ENCODE measurements at places on chromosomes 5 and 9. TPM values are rescaled to one million over a fixed set of nuclear protein-coding genes. Genes with fewer than 3 reads are reported as not detected.

DRD1 gene
- 0.36 TPM for total RNA-seq

TTC23L gene
- total RNA-seq = 0.32 TPM

ERBIN gene
- total RNA-seq = 193 TPM

C8G gene
- 1.1 TPM for total RNA-seq

AJM1 gene
- 0.97 TPM for total RNA-seq

DNM1 gene
- total RNA-seq = 119 TPM

TYRP1 gene
- total RNA-seq = not detected

UBE2QL1 gene
- total RNA-seq = under 0.01 TPM

FIBCD1 gene
- total RNA-seq = 5.6 TPM

PLPPR1 gene
- total RNA-seq = not detected
